ENCODE measurements at places on chromosomes 6 and 20.

GRCh38 chr6:155881826-155882526 lies 426.3 kb upstream of the NOX3 start:
- no peak for DNase-seq

DNA sequence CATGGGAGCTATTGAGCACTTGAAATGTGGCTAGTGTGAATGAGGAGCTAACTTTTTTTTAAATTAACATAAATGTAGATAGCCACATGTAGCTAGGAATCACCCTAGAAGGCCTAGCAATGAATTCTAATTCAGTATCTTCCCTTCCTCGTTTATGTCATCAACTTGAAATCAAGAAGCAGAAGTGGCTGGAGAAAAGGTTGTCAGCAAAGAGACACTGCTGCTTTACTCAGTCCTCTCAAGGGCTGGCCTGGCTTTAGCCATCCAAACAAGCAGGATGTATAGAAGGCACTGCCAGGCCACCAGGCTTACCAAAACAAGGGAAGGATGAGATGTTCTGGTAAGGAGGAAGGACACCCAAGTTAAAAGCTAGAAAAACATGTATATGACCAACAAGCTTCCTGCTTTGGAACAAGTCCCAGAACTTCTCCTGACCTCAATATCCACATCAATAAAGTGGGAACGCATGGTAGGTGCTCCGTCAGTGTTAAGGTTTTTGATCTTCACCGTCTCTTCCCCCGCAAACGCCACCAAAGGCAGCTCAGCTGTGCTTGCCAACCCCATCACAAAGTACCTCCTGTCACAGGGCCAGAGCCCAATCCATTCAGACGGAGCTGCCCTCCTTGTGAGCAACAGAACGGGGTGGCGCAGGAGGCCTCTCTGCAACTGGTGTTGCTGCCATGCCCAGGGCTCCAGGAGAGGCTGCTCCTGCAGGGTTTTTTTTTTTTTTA lies 235.8 kb upstream of the RIN2 start:
- DNase-seq: no peak

- no peak for DNase-seq
Observed at GRCh38 chr6:170292111-170292406, 1.2 kb upstream of the DLL1 start.

GRCh38 chr6:106894978-106895702 lies 79.4 kb downstream of the CD24 start:
- no peak for DNase-seq

DNA sequence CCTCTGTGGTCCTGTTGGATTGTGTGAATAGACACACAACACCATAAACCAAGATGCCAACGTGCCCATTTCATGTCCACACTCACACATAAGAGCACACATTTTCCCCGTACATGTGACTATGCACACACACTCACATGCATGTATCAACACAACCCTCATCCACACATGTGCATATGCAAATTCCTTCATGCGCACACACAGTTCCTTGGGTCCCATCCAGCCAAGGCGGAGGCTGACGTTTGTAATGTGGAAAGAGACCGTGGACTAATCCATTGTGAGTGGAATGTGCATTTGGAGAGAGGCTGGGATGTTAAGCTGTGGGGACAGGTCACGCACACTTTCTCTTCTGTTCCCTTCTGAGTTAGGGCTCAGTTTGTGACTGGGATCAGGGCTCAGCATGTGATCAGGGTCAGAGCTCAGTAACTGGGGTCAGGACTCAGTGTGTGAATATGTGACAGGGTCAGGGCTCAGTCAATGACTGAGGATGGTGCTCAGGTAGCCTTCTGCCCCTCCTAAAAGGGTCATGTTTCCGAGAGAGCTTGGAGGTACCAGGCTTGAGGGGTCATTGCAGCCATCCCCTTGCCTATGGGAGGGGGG lies 628 bp upstream of the BPIFB2 start:
- no peak for DNase-seq

DNA sequence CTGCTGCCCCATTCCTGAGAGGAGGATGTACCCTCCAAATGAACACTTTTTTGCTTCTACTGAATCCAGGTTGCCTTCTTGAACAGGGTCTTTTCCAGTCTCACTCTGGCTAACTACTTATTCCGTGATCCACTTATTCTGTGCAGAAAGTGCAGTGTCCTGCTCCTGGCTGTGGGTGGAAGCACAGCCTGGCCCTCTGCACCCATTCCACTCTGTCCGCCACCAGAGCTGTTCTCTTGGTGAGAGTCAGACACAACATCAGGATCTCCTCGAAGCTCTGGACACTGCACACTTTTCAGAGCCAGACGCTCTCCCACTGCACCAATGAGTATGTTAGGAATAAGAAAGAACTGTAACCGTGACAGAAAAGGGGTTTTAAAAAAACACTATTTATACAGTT lies 174.2 kb downstream of the MCHR2 start:
- no peak for DNase-seq

- DNase-seq: no peak
Observed at GRCh38 chr6:139436200-139436956, 61.9 kb upstream of the CITED2 start.

- no peak for DNase-seq
Observed at GRCh38 chr6:6752129-6752528, 163.6 kb downstream of the LY86 start.

DNA sequence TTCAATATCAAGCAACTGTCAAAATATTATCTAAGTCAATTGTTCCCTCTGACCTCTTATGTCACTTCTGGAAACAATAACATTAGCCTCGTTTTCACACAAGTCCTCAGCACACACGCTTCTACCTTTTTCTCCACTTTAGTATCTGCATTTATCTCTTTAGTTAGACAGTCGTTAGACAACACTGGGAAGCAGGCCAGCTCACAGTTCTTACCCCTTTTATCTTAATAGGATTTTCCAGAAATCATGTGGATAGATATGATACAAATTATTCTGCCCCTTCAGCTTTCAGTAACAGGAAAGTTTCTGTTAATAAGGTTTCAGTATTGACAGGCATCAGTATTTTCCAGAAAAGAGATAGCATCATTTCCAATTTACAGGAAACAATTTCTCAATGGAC lies 25.9 kb upstream of the HAO1 start:
- DNase-seq: no peak

DNA sequence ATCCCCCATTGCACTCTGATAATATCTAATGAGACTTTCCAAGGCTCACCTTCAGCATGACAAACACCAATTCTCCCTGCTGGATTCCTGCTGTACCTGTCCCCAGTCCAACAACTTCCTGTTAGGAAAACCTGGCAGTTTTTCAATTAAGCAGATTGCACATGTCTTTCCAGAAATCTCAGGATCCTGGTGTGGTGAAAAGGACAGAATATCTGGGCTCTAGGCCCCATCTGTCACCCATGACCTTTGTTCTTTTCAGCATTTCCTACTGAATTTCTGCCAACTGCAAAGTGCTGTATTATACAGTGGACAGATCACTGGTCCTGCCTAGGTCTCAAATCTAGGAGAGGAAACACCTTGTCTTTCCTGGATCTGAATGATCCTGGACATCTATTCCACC lies 27.7 kb upstream of the DTNBP1 start:
- DNase-seq: no peak

- no peak for DNase-seq
Observed at GRCh38 chr6:122775975-122776374, 3.5 kb upstream of the FABP7 start.

GRCh38 chr6:88232753-88233152 lies 66.6 kb upstream of the CNR1 start:
- DNase-seq: no peak

DNA sequence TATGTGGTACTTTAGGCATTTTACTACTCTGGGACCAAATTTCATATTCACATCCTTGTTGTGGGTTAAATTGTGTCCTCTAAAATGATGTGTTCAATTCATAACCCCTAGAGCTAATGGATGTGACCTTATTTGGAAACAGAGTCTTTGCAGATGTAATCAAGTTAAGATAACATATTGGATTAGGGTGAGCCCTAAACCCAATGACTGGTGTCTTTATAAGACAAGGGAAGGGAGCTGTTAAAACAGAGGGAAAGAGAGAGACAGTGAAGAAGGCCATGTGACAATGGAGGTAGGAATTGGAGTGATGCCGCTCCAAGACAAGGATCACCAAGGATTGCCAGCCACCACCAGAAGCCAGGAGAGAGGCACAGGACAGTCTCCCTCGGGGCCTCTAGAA lies 220.0 kb downstream of the ADGRG6 start:
- DNase-seq: no peak
